ENCODE measurements at places on chromosomes 2 and 18.

DNA sequence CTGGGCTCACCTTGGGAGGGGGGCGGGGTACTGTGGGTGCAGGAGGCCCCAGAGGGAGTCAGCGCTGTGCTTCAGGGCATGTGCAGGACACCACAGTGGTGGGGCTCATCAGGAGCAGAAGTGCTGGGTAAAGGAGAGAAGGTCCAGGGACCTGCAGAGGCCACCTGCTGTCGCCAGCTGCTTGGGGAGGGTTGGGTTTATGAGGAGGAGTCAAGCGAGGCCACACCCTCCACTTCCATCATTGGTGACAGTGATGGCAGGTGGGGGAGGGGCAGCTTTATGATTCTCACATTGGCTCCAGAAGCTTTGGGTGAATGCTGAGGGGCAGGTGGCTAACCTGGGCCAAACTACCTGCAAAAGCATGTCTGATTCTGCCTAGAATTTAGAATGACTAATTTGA is 392.6 kb downstream of the HRH4 start:
- DNase-seq = no peak

DNA sequence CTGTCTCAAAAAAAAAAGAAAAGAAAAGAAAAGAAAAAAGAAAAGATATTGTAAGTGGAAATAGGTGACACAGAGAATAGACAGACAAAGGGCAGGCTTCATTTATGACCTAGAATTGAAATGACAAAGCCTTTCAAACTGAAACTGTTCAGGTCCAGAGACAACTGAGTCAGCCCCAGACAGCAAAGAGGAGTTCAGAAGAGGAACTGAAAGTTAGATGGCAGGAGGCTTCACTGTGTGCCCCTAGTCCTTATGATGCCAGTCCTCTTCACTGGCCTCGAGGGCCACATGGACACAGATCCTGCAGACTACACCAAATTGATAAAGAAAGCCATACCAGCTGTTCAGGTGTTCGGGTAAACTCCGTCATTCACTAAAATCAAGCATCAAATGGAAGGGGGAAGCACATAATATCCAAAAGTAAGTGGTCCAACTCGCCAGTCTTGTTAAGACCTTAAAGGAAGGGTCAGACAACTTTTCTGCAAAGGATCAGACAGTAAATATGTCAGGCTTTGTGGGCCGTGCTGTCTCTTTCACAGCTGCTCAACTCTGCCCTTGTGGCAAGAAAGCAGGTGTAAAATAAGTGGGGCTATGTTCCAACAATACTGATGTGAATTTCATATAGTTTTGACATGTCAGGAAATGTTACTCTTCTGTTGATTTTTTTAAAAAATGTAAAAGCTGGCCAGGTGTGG is 231.9 kb upstream of the MGAT5 start:
- no peak for DNase-seq

GRCh38 chr2:28717339-28717758 is 34.3 kb upstream of the PPP1CB start:
- no peak for DNase-seq

- no peak for DNase-seq
Observed at GRCh38 chr2:181106789-181107627, 126.6 kb downstream of the UBE2E3 start.

- DNase-seq = no peak
Observed at GRCh38 chr2:607172-607571, 70.0 kb downstream of the TMEM18 start.

GRCh38 chr2:58764338-58765104 is 523.4 kb upstream of the FANCL start:
- DNase-seq = no peak

- DNase-seq = no peak
Observed at GRCh38 chr2:112201696-112202430, 53.0 kb downstream of the ZC3H8 start.

DNA sequence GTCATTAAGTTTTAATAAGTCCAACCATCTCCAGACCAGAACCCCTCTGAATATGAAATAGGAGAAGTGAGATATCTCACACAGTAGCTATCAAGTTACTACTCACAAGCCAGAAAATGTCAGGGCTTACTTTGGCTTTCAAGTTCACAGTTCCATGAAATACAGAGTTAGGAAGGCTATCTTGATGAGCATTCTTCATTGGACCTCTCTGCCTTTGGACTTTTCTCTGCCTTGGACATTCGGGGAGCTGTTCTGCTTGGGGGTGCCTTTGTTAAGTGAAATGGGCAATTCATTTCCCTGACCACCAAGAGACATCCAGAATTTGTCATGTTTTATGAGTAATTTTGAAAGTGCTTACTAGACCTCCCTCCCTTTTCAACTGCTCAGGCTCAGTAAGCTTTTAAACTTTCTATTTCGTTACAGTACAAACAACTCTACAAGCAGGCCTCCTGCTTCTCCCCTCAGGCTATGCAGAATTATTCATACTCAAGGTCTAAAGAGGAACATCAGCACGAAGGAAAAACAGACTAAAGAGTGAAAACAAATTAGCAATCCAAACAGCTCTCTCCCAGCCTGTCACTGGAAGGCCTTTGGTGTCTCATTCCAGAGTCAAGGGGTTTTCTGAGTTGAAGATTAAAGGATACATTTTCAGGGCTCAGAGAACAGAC is 95.3 kb downstream of the MREG start:
- no peak for DNase-seq

GRCh38 chr18:44893045-44893706 is 212.5 kb downstream of the SETBP1 start:
- no peak for DNase-seq

GRCh38 chr2:48448274-48449061 is 81.5 kb upstream of the STON1 start:
- no peak for DNase-seq

GRCh38 chr2:190137561-190137960 is 75.0 kb upstream of the MSTN start:
- DNase-seq = no peak

GRCh38 chr2:161842736-161843433 is 218.7 kb downstream of the SLC4A10 start:
- DNase-seq = no peak

DNA sequence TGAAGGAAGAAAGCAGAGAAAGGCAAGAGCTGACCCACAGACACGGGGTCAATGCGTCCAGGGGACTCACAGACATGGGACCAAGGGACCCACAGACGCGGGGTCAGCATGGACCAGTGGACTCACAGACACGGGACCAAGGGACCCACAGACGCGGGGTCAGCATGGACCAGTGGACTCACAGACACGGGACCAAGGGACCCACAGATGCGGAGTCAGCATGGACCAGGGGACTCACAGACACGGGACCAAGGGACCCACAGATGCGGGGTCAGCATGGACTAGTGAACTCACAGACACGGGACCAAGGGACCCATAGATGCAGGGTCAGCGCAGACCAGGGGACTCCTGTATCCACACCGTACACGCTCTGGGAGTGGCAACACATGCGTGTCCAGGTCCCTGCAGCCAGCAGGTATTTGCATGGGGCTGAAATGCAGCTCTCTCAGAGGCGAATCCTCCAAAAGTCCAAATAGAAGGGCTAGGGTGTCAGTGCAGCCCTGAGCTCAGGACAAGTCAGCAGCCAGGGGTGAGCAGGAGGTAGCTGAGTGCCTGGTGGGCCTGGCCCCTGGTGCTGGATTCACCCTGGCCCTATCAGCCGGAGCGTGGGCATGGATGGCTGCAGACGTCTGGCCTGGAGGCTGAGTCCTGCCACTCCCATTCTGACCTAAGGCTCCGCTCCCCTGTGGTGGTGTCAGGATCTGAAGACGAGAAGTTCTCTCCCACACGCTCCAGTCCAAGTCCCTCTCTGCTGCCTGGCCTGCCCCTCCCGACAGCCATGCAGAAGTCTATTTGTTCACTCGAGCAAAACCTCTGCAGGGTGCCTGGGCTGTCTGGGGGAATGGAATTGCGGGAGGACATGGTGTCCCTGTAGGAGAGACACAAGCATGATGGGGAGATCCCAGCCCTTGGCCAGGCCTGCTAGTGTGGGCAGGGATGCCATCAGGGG is 28.5 kb downstream of the TMEM18 start:
- DNase-seq = no peak

GRCh38 chr18:48921305-48922225 is 29.2 kb downstream of the SMAD7 start:
- no peak for DNase-seq

DNA sequence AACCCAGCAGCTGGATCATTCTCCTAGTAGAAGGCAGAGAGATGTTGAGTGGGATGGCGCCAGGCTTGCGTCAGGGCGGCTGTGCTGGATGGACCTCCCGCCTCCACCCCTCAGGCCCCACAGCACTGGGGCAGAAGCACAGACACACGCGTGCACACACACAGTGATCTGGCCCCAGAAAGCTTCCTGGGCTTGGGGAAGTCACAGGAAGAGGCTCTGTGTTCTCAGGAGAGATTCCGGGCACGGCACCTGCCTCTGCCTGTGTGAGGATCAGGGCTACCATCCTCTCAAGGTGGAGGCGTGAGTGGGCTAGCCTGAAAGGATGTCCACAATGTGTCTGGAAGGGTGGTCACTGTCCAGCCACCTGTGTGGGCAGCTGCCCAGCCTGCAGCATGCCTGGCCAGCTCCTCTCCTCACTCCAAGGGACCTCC is 229.8 kb upstream of the HS6ST1 start:
- DNase-seq = no peak

All from GOT3 (cell line).